Gastroesophageal sphincter (tissue), 4 donors: ENCODE measurements at places on chromosomes 11 and 22. TPM values are rescaled to one million over a fixed set of nuclear protein-coding genes. Genes with fewer than 3 reads are reported as not detected.

Gene OR4C5
- not detected for total RNA-seq

Gene MOGAT2
- not detected for total RNA-seq

Gene ACR
- not detected for total RNA-seq

Gene YAP1
- 256 TPM for total RNA-seq

Gene TREH
- total RNA-seq = not detected

Gene LDHAL6A
- total RNA-seq = not detected

Gene SCGB1D2
- total RNA-seq = not detected

Gene TNRC6B
- total RNA-seq = 71.2 TPM

Gene MS4A4A
- 10.5 TPM for total RNA-seq

Gene JRKL
- total RNA-seq = 8.2 TPM

Gene OR52H1
- not detected for total RNA-seq

Gene NCF4
- total RNA-seq = 6.8 TPM

Gene OR5B21
- not detected for total RNA-seq

Gene TEAD1
- 272 TPM for total RNA-seq

Gene WNT11
- 2.5 TPM for total RNA-seq

Gene MS4A15
- total RNA-seq = not detected

Gene MISFA
- total RNA-seq = 10.4 TPM

Gene FOLR1
- total RNA-seq = not detected

Gene OTOG
- not detected for total RNA-seq
